Activated CD8-positive, alpha-beta memory T cell treated with anti-CD3 and anti-CD28 coated beads, Interleukin-2, amount 10 ng/mL, durations not matched to agents 7 days and 5 days (primary cell): ENCODE measurements at places on chromosomes 12 and 14.
A peak's percentile ranks its signal among the peaks of the same experiment; 100 is the strongest.

GRCh38 chr12:59652130-59652529 is 56.3 kb downstream of the SLC16A7 start:
- H3K4me3 ChIP-seq, result no peak overlapping the region
- H3K36me3 ChIP-seq, result peaks cover 14% of the 10 kb centered on the region
- DNase-seq, result no peak
- no peaks in the 10 kb centered on the region for H3K27me3 ChIP-seq

DNA sequence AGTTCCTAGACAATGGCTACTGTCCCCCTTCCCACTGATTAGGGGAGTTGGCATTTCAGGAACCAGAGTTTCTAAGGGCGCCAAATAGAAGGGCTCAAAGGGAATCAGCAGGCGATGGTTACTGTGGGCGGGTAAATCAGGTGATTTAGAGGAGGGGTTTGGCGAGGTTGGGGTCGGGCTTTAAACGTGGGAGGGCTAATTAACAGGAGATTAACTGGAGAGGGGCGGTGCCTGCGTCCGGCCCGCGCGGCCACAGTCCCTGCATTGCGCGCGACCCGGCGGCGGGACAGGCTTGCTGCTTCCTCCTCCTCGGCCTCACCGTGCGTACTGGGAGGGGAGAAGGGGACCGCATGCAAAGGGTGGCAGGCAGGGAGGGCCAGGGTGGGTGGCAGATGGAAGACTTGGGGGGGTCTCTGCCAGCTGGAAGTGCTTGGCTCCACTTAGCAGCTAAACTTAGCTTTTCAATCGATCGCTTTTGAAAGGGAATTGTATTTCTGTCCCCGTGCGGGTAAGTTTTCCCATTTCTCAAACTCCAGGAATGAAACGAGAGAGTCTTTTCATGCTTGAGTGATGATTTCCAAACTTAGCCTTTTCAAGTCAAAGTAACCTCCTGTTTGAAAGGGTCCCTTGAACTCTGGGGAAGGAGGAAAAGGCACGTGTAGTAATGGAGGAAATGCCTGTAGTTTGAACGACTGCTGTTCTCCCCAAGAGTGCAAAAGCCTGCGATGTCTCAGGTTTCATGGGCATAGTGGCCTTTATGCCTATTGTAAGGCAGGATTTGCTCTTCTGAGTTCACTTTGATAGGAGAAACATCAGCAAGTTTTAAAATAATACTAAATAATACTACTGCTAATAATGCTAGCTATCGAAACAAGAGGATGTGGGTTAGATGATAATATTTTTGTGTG is at the start of gene MGST1:
Gene MGST1, plus strand, starts transcription at position 255 of the 908 bp plus-strand sequence. CDS start 6,608 bp downstream, outside the sequence.
- no peaks in the 10 kb centered on the region for H3K4me1 ChIP-seq
- no peak within 1 kb of the TSS for H3K27ac ChIP-seq

GRCh38 chr12:59934486-59934885 is 338.7 kb downstream of the SLC16A7 start:
- no peaks in the 10 kb centered on the region for H3K27me3 ChIP-seq
- DNase-seq, result no peak
- no peak overlapping the region for H3K4me3 ChIP-seq
- no peak overlapping the region for H3K27ac ChIP-seq
- no peaks in the 10 kb centered on the region for H3K36me3 ChIP-seq
- H3K4me1 ChIP-seq, result no peaks in the 10 kb centered on the region

- H3K4me3 ChIP-seq, result no peak overlapping the region
- peaks cover 3% of the 10 kb centered on the region for H3K36me3 ChIP-seq
- no peaks in the 10 kb centered on the region for H3K27me3 ChIP-seq
These were observed 140.5 kb downstream of the SLC16A7 start for GRCh38 chr12:59736359-59736758.

DNA sequence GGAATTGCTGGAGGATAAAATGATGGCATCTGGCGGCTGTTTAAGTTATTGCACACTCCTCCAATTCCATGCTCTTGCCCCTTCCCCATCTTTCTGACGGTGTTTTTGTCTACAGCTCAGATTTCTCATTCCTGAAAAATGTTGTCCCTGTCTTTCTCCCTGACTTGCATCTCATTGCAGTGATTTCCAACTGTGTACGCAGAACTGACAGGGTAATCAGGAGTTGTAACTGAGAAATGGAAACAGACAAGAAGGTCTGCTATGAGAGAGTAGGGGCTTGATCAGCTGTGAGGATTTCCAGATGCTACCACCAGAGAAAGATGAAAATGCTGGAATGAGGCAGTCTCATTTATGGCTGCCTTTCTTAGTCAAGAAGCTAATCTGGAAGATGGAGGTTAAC is 1.3 kb downstream of the ERP27 start:
- peaks cover 59% of the 10 kb centered on the region for H3K36me3 ChIP-seq
- no peaks in the 10 kb centered on the region for H3K27me3 ChIP-seq
- no peak for DNase-seq
- no peak overlapping the region for H3K27ac ChIP-seq
- H3K4me1 ChIP-seq, result peaks cover 10% of the 10 kb centered on the region

GRCh38 chr12:67068204-67068731 is 200.9 kb upstream of the CAND1 start:
- no peak overlapping the region for H3K27ac ChIP-seq
- H3K27me3 ChIP-seq, result peaks cover 57% of the 10 kb centered on the region
- peaks cover 13% of the 10 kb centered on the region for H3K4me1 ChIP-seq
- peak overlapping the region; percentile 65 for H3K4me3 ChIP-seq
- no peak for DNase-seq
